Endodermal cell (in vitro differentiated cells): ENCODE measurements at places on chromosomes 2 and 18.

GRCh38 chr18:46678785-46679399, 21.9 kb upstream of the LOXHD1 start:
- DNase-seq = no peak

- DNase-seq = no peak
Measured at GRCh38 chr18:7642331-7642890, 75.3 kb downstream of the PTPRM start.

- DNase-seq = no peak
Measured at GRCh38 chr2:85905891-85906290, 17.1 kb upstream of the ST3GAL5 start.

DNA sequence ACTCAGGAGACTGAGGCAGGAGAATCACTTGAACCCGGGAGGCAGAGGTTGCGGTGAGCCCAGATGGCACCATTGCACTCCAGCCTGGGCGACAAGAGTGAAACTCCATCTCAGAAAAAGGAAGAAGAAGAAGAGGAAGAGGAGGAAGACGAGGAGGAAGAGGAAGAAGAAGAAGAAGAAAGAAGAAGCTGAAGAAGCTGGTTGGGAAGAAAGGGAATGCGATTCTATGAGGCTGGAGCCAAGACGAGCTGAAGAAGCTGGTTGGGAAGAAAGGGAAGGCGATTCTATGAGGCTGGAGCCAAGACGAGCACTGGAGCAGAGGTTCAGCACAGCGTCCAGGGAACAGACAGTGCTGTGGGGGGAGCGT, 30.3 kb upstream of the TAF1B start:
- no peak for DNase-seq

DNA sequence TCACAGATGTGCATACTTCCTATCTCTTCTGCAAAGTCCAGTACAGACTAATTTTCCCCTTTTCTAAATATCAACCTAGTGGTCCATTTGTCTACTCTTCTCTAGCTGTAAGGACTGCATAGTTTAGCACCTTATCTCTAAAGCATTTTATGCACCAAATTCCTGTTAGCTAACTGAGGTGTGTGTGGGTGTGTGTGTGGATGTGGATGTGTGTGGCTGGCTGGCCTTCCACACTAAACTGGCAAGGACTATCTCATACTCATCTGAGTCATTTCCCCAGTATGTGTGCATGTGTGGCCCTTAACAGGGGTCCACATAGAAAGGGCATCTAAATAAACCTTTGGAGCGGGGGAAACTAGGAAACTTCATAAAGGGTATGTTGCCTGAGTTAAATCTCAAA, 139.6 kb downstream of the TTC32 start:
- no peak for DNase-seq

DNA sequence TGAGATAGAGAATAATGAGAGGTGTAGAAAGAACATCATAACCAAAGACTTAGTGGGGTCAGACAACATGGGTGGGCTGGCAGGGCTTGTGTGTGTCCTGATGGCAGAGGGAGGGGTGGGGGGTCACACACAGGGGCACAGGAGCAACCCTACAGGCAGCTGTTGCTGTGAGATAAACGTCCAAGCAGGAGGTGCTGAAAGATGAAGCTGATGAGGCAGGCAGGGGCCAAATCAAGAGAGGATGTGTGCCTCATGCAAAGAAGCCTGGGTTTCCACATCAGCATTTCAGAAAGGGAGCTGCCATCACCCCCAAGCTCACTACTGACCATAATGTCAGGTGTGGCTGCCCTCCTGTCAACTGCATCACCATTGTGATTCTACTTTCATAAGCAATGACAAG, 16.0 kb upstream of the SKA1 start:
- DNase-seq = no peak

DNA sequence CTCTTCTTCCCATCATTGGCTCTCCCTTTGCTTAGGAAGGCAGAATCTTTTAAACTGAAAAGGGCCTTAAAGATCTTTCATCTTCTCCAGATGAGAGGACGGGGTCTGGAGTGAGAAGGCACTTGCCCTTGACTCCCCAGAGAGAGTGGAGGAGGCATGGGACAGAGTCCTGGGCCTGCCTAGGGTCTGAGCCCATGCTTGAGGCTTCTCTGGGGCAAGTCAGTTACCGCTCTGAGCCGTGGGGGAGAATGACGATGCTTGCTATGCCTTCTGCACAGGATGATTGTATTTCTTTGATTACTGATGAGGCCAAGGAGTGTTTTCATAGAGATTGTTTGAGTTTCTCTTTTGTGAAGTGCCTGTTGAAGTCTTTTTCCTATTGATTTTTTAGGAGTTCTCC, 921 bp downstream of the PLB1 start:
- DNase-seq = no peak

DNA sequence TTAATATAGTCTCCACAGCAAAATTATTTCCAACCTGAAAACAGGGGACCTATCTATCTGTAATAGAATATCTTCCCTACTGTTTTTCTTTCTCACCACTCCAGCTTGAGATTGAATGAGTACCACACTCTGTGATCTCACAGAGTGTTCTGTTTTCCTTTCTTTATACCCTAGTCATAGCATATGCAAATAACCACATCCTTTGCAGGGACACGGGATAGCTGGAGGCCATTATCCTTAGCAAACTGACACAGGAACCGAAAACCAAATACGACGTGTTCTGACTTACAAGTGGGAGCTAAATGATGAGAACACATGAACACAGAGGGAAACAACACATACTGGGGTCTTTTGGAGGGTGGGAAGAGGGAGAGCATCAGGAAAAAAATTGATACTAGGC, 224.7 kb downstream of the SLC8A1 start:
- DNase-seq = no peak

DNA sequence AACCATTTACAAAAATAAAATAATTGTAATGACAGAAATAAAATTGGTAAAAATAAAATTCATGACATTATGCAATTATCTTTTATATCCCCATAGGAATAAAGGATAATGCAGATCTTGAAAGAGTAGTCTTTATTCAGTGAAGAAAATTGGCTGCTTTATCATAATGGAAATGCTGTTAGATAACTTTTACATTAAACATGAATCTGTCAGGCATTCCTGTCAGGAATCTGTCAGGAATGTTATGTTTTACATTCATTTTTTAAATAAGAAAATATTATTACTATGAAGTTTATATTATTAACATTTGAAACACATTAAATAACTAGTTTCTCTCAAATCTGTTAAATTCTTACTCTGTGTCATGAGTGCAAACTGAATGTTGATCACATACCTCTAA, 1024.7 kb upstream of the TMEFF2 start:
- DNase-seq = no peak

GRCh38 chr2:1658394-1659151, 85.7 kb downstream of the PXDN start:
- peak; percentile 52 for DNase-seq

- DNase-seq = no peak
Measured at GRCh38 chr2:139631966-139632365, 851.8 kb upstream of the NXPH2 start.

GRCh38 chr2:163652751-163653150, 83.1 kb downstream of the FIGN start:
- DNase-seq = no peak
